ENCODE measurements at places on chromosomes 3 and 15.

GRCh38 chr3:131393868-131394267 is 12.3 kb downstream of the NUDT16 start:
- DNase-seq = no peak

- DNase-seq = no peak
Observed at GRCh38 chr15:95394186-95395067, 936.1 kb upstream of the NR2F2 start.

- DNase-seq = no peak
Observed at GRCh38 chr3:53103397-53104296, 26.6 kb downstream of the RFT1 start.

DNA sequence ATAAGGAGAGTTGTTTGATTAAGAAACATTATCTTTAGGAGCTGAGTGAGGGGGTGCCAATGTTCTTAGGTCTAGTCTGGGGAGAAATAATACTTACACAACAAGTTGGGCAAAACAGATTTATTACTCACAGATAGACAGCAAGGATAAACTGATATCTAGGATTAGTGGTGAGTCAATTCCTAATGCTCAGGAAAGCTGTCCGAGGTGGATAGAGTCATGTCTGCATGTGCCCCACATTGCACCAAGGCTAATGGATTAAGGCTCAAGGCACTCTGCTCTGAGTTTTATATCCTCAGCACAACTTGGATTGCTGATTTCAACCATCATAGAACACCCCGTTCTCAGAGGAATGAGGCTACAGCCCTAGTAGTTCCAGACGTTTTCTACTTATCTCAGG is 1042.3 kb downstream of the OTOL1 start:
- DNase-seq = no peak

GRCh38 chr3:149342413-149343380 is 9.3 kb upstream of the TM4SF18 start:
- DNase-seq = no peak

DNA sequence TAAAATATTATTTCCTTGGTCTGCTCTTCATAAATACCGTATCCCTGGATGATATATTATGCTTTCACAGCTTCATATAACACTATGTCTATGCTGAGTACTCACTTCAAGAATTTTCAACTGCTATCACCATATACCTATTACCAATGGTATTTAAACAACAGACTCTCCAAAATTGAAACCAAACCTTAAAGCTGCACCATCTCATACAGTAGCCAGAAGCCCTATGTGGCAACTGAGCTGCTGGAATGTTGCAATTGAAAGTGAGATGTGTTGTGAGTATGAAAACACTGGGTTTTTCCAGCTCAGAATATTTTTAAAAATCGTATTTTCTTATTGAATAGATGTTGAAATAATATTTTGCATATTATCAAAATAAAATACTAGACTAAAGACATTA is 130.1 kb upstream of the GOLGA6L6 start:
- DNase-seq = no peak

DNA sequence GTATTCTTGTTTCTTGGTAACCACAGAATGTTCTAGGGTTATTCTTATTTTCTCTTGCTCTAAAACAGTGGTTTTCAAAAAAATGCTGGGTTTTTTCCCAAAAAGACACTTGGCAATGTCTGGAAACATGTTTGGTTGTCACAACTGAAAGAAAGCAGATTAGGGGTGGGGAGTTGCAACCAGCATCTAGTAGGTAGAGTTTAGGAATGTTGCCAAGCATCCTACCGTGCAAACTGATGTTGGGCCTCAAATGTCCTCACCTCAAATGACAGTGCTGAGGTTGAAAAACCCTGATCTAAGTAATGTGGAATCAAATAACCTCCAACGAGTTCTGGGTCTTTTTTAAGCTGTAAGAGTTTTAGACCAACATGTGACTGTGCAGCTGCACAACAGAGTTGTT is 270.5 kb upstream of the STT3B start:
- DNase-seq = no peak

- no peak for DNase-seq
Observed at GRCh38 chr3:30578479-30578878, 27.9 kb upstream of the TGFBR2 start.

DNA sequence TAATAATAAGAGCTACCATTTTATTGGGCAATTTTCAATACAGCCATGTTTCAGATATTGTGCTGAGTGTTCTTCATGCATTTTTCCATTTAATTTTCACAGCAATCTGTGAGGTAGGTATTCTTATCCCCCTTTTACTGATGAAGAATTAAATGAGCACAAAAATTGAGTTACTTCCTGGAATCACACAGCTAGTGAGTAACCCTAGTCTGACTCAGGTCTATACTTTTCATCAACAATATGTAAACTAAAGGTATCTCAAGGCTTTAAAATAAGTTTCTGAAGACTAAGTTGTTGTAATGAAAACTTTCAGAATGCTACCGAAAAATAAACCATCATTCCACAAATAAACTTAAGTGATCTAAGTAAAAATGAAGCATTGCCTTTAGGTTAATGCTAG is 22.3 kb downstream of the HACD2 start:
- no peak for DNase-seq

DNA sequence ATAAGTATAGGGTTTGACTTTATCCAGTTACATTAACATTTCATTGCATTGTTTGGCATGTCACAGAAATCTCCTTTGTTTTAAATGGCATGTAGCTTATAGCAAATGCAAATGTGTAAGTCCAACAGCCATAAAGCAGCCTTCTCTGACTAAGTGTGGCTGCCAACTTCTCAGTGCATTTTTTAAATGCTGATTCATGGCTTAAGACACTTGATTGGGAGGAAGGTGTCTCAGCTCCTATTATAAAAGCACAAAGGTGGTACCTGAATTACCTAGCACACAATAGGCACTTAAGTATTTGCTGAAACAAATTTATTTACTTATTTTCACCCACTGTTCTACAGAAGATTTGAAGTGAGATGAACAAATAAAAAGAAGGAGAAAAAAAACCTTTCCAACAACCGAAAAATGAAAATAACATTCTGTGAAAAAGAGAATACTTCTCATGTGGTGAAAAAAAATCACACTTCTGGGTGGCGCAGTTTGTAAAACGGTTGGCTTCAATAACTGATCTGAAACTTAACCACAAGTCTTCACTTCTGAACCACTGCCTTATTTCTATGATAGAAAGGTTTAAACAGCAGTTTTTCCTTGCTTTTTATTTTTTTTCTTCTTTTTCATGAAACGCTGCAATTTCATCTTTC is 105.5 kb upstream of the ICE2 start:
- no peak for DNase-seq

DNA sequence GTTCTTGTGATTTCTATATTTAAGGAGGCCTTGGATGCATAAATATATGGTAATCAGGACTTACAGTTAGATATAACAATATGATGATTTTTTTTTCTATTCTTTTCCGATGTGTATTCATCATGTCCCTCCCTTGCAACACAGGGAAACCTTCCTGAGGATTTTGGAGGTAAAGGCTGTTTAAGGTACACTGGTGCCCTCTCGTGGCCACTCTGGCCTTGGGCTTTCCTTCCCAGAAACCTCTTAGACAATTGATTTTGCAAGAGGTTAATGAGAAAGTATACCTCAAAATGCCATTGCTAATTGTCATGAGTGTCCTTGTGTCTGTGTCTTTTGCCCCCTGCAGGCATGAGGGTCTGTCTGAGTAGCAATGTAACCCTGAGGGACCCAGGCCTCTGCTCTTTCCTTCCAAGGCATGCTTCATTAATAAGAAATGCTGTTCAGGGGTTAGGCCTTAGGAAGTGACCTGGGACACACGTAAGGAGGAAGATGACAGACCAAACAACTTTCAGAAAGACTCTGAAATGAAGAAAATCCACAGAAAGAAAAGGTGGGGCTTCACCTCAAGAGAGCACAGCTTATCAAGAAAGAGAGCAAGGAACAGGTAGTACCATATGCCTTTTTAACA is 70.3 kb upstream of the PPP2R3A start:
- peak; percentile 14 for DNase-seq

GRCh38 chr3:144085964-144086363 is 114.3 kb downstream of the DIPK2A start:
- DNase-seq = no peak

- no peak for DNase-seq
Observed at GRCh38 chr3:119598410-119599098, 869 bp downstream of the PLA1A start.

GRCh38 chr3:62503516-62503915 is 130.2 kb upstream of the FEZF2 start:
- peak; percentile 7 for DNase-seq

- no peak for DNase-seq
Observed at GRCh38 chr3:52359116-52359855, 43.2 kb downstream of the DNAH1 start.

- DNase-seq = peak; percentile 73
Observed at GRCh38 chr15:89129123-89129815, 41.0 kb downstream of the ABHD2 start.

GRCh38 chr3:14553871-14554270 is 13.7 kb upstream of the GRIP2 start:
- DNase-seq = no peak

GRCh38 chr15:25690673-25691543 is 172.2 kb downstream of the ATP10A start:
- DNase-seq = no peak

GRCh38 chr3:159458010-159458409 is 530.6 kb upstream of the IL12A start:
- no peak for DNase-seq

DNA sequence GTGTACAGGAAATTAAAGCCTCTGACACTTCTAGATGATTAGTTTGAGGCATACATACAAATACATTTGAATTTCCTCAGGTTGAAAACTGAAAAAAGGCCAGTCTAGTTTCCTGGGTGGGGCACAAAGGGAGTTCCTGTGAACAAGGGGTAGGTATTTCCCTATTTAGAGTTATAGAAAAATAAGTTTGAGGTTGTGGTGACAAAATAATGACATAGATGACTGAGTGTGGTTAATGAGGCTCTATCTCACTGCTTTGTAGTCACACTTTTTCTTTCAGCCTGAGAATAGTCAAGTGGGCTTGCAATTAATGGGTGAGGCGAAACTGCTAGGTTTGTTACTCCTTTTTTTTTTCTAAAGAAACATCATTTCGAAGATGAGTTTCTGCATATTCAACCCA is 4.3 kb downstream of the SLCO3A1 start:
- peak; percentile 50 for DNase-seq

GRCh38 chr15:59352683-59353082 is 20.0 kb downstream of the MYO1E start:
- DNase-seq = no peak

DNA sequence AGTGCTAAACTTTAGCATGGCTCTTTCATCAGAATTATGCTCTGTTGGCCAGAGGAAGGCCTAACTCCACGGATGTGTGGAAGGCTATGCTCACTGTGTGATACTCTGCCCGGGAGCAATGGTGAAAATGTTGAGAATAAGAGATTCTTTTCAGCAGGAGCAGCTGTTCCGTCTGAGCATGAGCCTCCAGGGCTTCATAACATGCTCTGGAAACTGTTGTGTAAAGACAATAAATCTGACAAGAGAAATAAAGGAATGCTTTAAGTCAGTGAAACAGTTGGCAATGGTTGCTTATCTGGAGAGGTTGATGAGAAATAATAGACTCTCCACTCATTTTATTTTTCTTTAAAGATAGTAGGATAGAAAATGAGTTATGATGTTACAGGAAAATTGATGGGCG is 269.8 kb downstream of the DIPK2A start:
- DNase-seq = no peak

- DNase-seq = no peak
Observed at GRCh38 chr3:49460188-49460890, 9.7 kb upstream of the DAG1 start.

DNA sequence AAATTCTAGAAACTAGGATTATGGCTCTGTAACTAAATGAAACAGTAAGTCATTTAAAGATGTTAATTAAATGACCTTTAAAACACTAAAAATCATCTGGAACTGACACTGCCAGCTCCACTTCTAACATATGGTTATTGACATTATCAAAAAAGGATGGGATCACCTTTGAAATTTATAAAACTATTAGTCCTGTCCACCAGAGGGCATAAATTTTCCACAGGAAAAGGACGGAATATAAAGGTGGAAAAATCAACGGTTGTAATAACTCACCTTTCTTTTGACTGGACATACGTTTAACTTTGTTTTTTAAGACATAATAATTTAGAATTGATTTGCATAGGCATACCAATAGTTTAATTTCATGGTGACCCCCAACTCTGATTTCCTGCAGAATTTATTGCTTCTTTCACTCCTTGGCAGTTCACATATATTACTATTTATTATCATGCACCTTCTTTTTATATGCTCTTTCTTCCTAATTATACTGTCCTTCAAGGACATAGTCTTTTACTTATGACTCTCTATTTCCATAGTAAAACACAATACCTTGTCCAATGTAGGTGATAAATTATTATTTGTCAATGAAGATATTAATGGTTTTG is 345.7 kb downstream of the CADM2 start:
- no peak for DNase-seq

- no peak for DNase-seq
Observed at GRCh38 chr3:108469126-108469525, 41.3 kb downstream of the MYH15 start.

DNA sequence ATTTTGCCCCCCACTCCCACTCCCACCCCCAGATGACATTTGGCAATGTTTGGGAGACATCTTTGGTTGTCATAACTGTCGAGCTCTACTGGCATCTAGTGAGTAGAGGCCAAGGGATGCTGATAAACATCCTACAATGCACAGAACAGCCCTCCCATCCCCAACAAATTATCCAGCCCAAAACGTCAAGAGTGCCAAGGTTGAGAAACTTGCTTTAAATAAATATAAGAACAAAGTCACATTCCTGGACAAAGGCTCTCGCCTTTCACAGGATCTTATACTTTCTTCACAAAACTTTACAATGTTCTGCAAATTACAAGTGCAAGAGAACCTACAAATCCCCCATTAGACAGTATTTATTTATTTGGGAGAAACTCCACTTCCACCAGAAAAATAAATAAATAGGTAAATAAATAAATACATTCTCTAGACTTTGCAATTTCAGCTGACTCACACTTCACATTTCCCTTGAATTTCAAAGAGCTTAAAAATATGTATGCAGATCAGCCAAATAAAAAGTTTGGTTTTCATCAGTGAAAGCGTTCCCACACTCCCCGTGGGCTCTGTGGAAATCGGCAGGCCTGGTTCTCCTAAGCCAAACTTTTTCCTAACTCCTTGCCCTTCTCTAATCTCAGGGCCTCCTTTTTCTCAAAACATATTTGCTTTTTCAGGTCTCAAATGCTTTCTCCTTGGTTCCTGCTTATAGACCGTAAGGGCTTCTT is 12.7 kb upstream of the CPA3 start:
- DNase-seq = no peak

- DNase-seq = peak; percentile 52
Observed at GRCh38 chr3:39147711-39148434, 5.5 kb downstream of the CSRNP1 start.

- DNase-seq = no peak
Observed at GRCh38 chr15:63329567-63330350, 51.9 kb downstream of the CA12 start.

GRCh38 chr3:179286331-179286730 is 35.4 kb upstream of the KCNMB3 start:
- no peak for DNase-seq

DNA sequence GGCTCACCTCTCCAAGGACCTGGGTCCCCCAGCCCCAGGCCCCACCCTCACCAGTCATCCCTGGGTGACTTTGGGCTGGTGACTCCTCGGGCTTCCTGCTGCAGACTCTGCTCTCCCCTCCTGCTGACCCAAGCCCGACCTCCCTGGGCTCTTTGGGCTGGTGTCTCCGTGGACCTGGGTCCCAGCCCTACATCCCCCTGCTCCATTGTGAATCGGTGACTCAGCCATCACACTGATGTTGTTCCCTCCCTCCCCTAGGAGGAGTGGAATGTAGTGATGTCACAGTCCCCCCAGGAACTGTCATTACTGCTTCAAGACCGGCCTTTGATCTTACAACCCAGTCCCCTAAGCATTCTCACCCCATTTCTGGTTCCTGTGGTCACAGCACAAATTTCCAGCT is 83.7 kb downstream of the ADAMTS7 start:
- no peak for DNase-seq

Measured in germinal center (tissue), 1 donor.